Stimulated activated naive CD4-positive, alpha-beta T cell treated with Interleukin-2 at 50 U/mL for 16 hours (primary cell): ENCODE measurements at places on chromosomes 7 and 10.

DNA sequence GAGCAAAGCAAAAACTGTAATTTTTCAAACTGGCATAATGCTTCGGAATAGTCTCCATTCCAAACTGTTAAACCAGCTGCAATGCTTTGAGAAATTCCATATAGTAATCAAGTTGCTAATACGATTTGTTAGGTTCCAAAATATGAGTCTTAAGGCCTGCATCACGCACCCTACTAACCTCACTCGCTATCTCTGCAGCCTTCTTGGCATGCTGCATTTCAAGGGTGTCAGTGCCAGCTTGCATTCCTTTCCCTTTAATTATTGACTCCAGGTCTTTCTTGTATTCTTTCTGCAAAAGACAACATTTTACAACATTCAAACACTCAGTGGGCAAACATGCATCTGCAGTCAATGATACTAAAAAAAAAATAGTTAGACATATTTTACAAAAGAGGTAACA, 61.8 kb downstream of the NEBL start:
- no peak for DNase-seq

GRCh38 chr7:31175672-31176071, 123.6 kb downstream of the ADCYAP1R1 start:
- DNase-seq = no peak

DNA sequence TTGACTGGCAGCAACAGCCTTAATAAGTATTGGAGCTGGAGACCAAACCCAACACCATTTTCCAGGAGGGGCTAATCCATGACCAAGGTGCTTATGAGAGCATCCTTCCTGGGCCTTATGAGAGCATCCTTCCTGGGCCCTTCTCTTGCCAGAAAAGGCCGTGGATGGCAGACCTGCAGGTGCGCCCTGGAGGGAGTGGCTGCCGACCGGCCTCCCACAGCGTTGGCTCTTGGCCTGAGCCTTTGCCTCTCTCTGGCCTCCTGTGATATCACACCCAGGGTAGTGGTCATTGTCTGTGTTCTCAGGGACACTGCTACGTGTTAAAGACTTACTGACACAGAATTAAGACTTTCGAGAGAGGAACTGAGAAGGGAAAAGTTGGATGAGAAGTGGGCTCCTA, 22.3 kb upstream of the NUDCD3 start:
- no peak for DNase-seq

- peak; percentile 11 for DNase-seq
These were observed 155.5 kb upstream of the LYZL2 start for GRCh38 chr10:30784897-30785605.

DNA sequence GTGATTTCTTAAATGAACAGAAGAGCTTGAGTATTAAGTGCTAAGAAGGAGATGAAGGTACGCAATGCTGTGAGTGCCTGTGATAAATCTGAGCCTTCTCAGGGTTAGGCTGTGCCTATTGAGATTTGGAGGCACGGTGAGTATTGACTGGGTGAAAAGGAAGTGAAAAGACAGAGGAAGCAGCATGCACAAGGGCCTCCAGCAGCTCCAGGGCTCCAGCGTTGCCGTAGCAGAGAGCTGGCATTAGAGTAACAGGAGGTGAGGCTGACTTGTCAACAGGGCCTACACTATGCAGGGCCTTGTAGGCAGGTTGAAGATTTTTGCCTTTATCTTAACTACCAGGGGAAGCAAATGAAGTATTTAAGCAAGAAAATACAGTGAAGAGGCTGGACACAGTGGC, 54.1 kb upstream of the PDCD4 start:
- DNase-seq = no peak

- no peak for DNase-seq
These were observed 4.8 kb downstream of the FAM241B start for GRCh38 chr10:69634759-69635425.

- DNase-seq = no peak
These were observed 102.0 kb upstream of the DKK1 start for GRCh38 chr10:52212062-52212461.

- no peak for DNase-seq
These were observed 121.5 kb downstream of the KAT6B start for GRCh38 chr10:74947781-74948401.

DNA sequence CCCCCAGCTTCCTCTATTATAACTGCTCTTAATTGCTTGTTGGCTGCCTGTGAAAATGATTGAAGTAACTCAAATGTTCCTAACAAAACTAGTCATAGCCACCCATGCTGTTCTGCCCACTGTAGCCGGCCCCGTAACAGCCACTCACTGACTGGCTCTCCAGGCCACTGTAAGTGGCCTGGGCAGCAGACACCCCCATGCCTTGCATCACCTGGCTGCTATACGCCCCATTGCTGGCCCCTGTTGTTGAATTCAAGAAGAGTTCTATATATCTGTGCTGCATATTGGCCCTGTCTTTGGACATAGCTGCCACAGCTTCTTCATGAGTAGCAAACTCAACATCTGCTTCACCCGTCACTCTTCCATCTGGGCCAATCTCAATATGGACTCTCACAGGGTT, 15.1 kb downstream of the FXYD4 start:
- DNase-seq = no peak

DNA sequence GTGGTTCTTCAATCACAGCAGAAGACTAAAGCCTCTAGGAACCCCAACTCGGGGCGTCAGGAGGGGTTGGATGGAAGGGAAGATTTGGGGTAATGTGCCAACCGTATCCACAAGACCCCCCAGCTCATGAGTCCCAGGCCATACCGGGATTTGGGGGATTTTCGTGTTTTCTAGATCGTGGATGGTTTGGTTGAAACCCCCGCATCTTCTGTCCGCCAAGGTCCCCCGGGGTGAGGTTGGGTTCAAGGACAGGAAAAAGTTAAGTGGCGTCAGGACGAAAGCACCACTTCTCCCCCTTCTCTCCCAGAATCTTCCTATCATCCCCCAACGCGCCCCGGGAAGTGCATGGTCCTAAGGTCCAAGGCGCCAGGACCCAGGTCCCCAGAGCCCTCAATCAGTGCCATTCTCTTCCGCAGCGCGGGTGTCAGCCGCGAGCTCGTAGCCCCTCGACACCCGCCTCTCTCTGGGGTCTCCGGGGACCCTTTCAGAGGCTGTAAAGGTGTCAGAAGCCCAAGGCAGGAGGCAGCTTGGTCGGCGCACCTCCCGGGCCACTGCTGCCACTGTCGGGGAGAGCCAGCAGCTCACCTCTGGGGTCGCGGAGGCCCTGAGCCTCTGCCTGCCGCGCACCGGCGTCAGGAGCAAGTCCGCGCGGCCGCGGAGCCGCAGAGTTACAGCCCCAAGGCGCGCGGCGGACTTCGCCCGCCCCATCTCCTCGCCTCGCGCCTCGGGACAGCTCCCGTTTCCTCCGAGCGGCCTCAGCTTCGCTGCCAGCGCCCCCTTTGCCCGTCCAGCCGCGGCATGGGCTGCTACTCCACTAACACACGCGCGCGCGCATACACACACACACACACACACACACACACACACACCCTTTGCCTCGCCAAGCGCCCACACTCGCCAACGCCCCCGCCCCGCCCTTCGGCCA, 1.5 kb downstream of the MKX start:
- DNase-seq = no peak

DNA sequence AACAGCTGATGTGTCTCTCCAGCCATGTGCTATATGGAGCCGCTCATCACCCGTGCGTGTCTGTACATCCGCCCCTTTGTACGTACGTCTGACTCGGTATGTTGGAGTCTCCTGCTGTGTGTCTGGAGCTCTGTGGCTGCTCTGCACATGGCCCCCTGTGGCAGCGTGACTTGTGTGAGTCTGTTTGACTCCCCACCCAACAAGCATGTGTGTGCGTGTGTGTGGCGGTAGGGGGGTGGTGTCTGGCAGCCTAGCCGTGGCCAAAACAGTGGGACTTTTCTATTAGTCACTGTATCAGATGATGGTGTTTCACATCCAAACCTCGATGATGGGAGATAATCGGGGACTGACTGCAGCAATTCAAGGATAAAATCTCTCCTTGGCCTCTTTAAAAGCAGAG, 94.1 kb downstream of the COL13A1 start:
- no peak for DNase-seq

- no peak for DNase-seq
These were observed 184.8 kb downstream of the NPSR1 start for GRCh38 chr7:34842782-34843181.

DNA sequence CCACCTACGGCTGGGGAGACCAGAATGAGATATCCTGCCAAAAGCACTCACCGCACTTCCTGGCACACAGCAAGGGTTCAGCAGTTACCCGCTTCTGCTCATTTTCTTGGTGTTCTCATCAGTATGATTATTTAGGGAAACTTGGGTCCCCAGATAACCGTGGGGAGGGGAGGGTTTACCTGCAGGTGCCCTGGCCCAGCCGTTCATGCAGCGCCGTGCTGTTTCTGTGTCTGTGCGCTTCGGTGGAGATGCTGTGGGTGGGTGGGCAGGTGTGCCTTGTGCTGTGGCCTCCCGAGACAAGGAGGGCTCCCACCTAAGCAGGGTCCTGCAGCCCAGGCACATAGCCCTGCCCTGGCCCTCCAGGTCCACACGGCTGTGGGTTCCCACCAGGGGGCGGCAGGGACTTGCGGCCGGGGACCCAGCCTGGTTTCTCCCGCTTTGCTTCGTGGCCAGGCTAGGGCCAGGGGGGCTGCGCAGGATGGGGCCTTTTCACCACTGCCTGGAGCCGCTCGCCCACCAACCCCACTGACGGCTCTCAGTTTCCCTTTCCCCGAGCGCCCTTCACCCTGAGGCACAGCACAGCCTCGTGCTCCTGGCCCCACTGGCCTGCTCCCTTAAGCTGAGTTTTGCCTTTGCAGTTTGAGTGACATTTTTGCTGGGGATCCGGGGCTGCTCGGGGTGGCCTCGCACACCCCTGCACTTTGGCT, 78.5 kb downstream of the LHPP start:
- peak; percentile 57 for DNase-seq

- peak; percentile 85 for DNase-seq
These were observed 61.9 kb downstream of the MKI67 start for GRCh38 chr10:128064108-128064969.

DNA sequence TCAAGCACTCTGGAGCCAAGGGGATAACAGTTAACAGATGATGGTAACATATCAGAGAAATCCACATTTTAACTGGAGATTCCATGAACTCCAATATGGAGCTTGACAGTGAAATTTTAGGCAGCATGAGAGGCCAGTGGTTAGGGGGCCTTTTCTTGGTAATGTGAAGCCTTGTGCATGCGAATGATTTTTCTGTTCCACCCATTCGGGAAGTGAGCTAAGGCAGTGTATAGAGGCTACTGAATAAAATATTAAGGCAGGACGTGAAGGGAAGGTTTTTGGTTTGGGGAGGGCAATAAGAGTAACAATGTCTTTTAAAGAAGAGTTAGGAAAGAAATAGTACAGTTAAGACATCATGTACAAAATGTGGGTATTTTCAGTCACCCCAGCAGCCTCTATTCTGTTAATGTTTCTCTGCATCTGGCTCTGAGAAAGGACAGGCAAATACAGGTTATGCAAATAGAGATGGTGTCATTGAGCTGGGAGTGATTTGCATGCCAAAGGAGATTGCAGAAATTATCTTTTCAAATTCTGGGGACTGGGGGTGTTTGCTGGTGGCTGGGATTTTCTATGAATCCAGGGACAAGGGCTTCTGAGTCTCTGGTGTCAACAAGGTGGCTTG, 6.8 kb upstream of the TAS2R60 start:
- no peak for DNase-seq

DNA sequence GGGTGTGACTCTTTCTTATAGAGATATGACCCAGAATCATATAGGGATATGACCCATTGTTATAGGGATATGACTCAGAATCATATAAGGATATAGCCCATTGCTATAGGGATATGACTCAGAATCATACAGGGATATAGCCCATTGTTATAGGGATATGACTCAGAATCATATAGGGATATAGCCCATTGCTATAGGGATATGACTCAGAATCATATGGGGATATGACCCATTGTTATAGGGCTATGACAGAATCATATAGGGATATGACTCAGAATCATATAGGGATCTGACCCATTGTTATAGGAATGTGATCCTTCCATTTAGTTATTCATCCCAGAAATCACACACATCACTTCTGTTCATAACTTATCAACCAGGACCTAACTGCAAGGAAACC, 312.2 kb upstream of the ADARB2 start:
- no peak for DNase-seq

- no peak for DNase-seq
These were observed 113.2 kb downstream of the NRBF2 start for GRCh38 chr10:63246356-63246755.

DNA sequence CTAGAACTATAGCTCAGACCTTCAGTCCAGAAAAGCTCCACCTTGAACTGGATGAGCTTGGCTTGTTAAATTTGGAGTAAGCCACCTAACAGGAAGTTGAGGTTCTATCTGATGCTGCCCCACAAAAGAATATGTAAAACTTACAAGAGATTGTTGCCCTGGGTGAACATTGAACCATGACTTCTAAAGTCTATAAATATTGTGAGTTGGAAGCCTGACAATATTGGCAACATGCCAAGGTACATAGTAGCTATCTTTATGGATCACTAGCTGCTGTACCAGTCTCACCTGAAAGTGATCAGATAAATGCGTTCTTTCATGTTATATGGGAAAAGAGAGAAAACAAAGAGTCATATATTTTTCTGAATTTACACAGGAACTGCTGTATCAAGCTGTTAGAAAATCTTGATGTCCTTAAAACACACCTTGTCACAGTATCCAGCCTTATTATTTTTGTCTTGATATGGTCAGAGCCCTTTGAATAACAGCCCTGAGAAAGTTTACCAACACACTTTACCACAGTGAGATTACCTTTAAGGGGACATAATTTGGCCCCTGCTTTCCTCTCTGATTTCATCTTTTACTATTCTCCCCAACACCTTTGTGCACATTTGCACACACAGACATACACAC, 92.0 kb downstream of the LSMEM1 start:
- DNase-seq = no peak

- DNase-seq = no peak
These were observed 20.2 kb downstream of the GPR146 start for GRCh38 chr7:1064581-1064980.

- DNase-seq = no peak
These were observed 759 bp upstream of the ELAPOR2 start for GRCh38 chr7:87060288-87060537.

- no peak for DNase-seq
These were observed 95.5 kb downstream of the DIP2C start for GRCh38 chr10:593901-594457.

GRCh38 chr10:43905512-43906236, 257.0 kb upstream of the ZNF32 start:
- no peak for DNase-seq

DNA sequence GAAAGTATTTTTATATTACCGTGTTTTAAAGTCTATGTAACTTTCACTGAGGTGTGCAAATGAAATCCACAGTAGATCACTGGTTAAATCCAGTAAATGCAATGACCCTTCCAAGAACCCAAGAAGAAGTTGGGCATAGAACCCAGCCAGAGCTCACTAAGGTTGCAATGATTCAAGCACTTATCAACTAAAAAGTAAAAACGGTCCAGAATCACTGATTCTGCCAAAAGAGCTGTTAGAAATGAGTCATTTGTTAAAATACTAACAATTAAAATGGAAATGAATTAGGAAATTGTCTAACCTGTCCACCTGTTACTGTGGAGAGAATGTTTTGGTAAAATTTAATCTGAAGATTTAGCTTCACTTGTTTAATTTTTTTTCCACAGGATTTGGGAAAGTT, 74.4 kb downstream of the ANK3 start:
- no peak for DNase-seq

- no peak for DNase-seq
These were observed 37.5 kb upstream of the PLEKHA1 start for GRCh38 chr10:122336961-122337360.

- DNase-seq = no peak
These were observed 193.8 kb upstream of the DPP6 start for GRCh38 chr7:153858355-153858754.
